ENCODE measurements at places on chromosomes 6 and 20.

DNA sequence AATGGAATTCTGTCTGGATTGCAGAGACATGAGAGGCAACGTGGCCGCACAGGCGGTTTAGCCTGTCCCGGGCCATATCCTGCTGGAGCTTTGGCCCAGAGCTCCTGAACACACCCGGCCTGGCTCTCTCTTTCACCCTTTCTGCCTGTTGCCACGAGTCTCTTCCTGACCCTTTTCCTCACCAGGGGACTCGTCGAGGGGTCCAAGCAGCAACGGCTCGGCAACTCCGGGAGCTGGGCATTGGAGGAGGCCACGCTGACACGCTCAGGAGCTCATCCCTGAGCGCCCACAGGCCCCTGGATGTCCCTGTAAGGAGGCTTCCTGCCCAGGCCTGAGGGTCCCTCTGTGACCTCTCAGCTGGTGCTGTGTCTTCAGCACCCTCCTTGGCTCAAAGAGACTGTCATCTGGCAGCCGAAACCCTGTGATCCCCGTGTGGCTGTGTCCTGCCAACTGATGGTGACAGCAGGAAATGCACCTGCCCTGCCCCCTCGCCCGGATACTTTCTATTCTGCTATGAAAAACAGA, 103.8 kb downstream of the RNASET2 start:
- no peak for DNase-seq

GRCh38 chr6:16239798-16240123, 1.4 kb downstream of the GMPR start:
- DNase-seq: no peak

DNA sequence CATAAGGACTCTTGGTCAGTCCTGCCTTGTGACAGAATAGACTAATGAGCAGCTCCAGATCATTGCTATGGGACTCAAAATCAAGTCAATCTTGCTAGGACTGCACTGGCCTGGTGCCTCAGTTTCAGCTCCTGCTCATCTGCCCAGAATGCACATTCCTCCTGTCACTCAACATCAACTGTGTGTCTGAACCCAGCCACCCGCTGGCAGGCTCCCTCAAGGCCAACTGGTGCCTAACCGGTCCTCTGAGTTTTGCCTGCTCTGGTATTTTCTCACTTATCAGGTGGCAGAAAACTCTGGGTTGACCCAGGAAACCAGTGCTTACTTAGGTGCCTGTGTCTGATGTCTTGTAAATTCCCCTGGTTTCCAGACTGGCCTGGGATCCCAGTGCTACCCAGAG, 297.7 kb downstream of the DHX35 start:
- DNase-seq: no peak

DNA sequence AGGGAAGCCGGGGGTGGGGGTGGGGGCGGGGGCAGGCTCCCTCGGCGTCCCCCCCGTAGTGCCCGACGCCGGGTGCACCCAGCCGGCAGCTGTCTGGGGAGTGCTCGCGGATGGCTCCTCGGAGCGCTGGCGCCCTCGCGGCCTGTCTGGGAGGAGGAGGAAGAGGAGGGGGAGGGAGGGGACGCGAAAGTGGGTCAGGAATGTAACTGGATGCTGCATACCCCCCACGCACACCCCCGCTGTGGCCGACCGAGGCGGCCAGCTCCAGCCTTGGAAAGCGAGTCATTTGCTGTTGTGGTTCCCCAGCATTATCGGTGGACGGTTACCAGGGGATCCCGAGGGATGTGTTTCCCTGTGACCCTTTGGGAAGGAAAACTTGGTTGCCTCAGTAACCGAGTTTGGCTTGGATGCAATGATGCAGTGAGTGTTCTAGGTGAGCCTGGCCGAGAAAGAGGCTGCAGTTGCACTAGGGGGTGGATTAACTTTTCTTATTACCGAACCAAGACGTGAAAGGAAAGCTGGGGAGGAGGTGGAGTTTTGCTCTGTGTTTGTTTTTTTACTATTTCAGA, 55.2 kb upstream of the RREB1 start:
- no peak for DNase-seq

GRCh38 chr6:137866200-137866913, 702 bp upstream of the TNFAIP3 start:
- DNase-seq: no peak

All from stimulated activated CD4-positive, alpha-beta T cell treated with anti-CD3 and anti-CD28 coated beads, TNF-alpha, amount 100 ng/mL, for 48 hours (primary cell).